ENCODE measurements at places on chromosomes 3 and 15.

DNA sequence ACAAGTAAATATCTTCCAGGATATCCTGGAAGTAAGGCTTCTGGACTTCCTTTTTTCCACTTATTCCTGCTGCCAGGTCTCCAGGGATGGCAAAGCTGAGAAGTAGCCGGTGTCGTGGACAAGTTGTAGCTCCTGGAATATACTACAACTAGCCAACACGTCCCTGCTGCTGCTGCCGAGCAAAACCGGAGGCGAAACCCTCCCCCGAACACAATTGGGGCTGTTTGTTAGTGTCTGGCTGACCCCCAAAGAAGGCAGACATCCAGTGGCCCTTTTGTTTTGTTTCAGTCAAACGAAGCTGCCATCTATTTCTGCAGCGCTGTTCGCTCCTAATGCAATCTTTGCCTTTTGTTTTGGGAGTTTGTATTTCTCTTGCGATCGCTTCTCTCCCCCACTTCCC lies 45.3 kb upstream of the EIF5A2 start:
- no peak for DNase-seq

GRCh38 chr3:153072856-153073255 lies 89.2 kb upstream of the RAP2B start:
- no peak for DNase-seq

GRCh38 chr15:90300988-90301706 lies 35.7 kb downstream of the NGRN start:
- DNase-seq, result peak; percentile 70

DNA sequence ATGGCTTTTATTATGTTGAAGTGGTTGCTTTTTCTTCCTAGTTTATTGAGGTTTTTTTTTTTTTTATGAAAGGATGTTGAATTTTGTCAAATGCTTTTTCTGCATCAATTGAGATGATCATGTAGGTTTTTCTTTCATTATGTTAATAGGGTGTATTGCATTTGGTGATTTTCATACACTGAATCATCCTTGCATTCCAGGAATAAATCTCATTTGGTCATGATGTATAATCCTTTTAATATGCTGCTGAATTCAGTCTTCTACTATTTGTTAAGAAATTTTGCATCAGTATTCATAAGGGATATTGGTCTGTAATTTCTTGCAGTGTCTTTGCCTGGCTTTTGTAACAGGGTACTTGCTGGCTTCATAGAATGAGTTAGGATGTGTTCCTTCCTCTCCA lies 11.5 kb upstream of the CLRN1 start:
- DNase-seq, result no peak

GRCh38 chr3:194395212-194395611 lies 3.9 kb downstream of the GP5 start:
- no peak for DNase-seq

- no peak for DNase-seq
Measured at GRCh38 chr15:27183201-27183600, 212.2 kb downstream of the GABRG3 start.

GRCh38 chr15:53555226-53555625 lies 204.2 kb downstream of the WDR72 start:
- DNase-seq, result no peak

DNA sequence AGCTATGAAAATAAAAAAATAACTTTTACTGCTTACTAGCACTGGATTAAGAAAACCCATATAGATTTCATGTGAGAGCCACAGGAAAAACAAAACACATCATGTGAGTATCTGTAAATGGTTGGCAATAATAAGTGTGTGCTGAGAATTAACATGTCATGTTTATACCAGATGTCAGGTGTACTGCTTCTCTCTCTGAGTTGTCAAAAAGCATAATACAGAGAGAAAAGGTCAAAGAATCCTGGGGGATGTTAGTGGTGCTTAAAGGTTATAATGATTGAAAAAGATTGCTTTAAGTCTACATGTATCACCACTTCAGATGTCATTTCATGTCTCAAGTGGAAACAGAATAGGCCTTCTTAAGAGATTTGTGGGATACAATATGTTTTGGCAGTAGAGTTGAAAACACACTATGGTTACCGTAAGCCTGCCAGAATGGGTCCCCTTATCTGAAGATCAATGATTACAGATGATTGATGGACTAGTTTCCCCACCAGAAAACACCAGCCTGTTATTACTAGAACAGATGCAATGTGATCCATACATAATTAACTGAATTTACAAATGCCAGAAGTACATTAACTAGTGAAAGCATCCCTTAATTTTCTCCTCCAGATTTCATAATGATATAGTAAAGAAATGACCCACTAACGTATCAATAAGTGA lies 204.1 kb downstream of the CNTN3 start:
- peak; percentile 78 for DNase-seq

Data from SK-N-DZ (cell line).